Activated CD4-positive, alpha-beta T cell treated with anti-CD3 and anti-CD28 coated beads, Interleukin-2, amount 50 U/mL, for 48 hours (primary cell): ENCODE measurements at places on chromosomes 7 and 10.
A peak's percentile ranks its signal among the peaks of the same experiment; 100 is the strongest.

GRCh38 chr7:106345421-106346166, 60.8 kb upstream of the NAMPT start:
- DNase-seq: peak; percentile 67

DNA sequence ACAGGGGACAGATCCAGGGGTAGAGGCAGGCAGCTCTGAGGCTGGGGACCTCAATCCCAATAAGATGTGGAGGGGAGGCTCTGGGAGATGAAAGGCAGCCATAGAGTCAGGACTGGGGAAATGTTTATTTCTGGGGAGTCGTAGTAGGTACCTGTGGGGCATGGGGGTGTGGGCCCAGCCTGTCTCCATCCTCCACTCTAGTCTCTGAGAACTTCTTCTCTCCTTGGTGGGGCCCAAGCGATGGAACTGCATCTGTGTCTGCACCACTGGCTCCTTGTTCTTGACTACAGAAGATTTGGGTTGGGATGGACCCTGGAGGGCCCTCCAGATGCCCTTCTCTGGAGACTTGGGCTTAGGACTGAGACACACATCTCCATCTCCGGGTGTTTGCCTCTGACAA, 953.9 kb upstream of the ZNF722 start:
- no peak for DNase-seq

GRCh38 chr7:925601-926000, 28.9 kb downstream of the ADAP1 start:
- DNase-seq: no peak

DNA sequence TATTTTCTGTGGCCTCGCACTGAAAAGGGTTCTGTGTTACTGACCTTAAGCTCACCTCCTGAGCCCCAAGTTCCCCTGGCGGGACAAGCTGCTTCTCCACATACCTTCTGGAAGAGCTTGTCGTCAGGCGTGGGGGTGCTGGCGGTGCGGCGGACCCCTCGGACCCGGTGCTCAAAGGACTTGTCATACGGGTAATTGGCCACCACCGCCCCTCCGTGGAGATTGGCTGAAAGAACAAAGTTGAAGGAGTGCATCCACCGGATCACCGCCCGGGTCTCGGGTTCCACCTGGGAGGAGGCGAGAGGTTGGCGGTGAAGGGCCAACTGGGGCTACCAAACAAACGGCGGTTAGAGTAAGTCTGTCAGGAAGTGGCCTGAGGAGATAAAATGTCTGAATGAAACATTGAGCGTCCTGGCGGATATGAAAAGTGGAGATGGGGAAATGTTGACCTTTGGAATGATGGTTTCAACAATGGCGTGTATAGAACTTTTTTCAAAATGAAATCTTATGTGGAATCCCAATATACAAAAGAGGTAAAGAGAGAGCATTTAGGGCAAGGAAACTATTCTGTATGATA, 16.5 kb downstream of the CPN1 start:
- no peak for DNase-seq
